NCI-H226 (cell line): ENCODE measurements at places on chromosomes 7 and 10.

DNA sequence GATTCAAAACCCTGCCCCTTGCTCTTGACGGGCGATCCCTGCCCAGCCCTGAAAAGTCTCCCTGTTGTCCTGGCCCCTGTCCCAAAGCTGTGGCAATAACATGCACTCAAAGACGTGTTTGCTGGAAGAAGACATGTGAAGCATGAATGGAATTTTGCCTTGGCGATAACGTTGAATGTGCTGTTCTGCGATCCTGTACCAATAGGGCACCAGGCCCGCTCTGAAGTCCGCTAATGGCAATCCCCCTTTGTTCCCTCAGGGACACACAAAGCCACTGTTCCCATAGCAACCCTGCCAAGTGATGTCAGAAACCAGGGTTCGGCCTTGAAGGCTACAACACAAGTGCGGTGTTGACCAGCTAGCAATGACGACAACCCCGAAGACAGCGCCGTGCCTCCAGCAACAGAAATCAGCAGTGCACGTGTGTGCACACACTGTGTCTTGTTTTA, 284.6 kb downstream of the KLF6 start:
- DNase-seq: peak; percentile 9

GRCh38 chr7:119578116-119578515, 694.9 kb upstream of the KCND2 start:
- no peak for DNase-seq

GRCh38 chr7:84490661-84491060, 296.1 kb upstream of the SEMA3A start:
- no peak for DNase-seq

DNA sequence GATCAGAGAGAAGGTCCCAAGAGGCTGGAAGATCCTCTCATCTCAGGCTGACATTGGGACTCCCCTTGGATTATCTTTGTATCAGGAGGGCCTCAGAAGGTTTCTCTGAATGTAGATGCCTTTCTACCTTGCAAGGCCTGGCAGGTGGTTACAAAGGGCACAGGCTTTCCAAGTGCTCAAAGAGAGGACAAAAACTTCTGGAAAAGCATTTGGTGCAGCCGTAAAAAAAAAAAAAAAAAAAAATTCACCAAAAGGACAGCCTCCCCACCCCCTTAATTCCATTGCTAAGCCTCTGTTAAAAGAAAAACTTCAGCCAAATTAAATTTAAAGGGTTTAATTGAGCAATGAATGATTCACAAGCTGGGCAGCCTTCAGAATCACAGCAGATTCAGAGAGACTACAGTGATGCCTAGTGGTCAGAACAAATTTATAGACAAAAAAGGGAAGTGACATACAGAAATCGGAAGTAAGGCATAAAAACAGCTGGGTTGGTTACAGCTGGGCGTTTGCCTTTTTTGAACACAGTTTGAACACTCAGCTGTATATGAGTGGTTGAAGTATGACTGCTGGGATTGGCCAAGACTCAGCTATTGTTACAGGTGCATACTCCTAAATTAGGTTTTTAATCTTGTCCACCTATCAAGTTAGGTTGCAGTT, 42.5 kb upstream of the LRGUK start:
- no peak for DNase-seq

- no peak for DNase-seq
Observed at GRCh38 chr7:151679071-151679708, 159.5 kb upstream of the RHEB start.
